Stimulated activated CD8-positive, alpha-beta memory T cell treated with anti-CD3 and anti-CD28 coated beads, Interleukin-12 subunit alpha, Interleukin-12 subunit beta, amount 100 ng/mL, for 1 hour (primary cell): ENCODE measurements at places on chromosomes 3 and 15.

DNA sequence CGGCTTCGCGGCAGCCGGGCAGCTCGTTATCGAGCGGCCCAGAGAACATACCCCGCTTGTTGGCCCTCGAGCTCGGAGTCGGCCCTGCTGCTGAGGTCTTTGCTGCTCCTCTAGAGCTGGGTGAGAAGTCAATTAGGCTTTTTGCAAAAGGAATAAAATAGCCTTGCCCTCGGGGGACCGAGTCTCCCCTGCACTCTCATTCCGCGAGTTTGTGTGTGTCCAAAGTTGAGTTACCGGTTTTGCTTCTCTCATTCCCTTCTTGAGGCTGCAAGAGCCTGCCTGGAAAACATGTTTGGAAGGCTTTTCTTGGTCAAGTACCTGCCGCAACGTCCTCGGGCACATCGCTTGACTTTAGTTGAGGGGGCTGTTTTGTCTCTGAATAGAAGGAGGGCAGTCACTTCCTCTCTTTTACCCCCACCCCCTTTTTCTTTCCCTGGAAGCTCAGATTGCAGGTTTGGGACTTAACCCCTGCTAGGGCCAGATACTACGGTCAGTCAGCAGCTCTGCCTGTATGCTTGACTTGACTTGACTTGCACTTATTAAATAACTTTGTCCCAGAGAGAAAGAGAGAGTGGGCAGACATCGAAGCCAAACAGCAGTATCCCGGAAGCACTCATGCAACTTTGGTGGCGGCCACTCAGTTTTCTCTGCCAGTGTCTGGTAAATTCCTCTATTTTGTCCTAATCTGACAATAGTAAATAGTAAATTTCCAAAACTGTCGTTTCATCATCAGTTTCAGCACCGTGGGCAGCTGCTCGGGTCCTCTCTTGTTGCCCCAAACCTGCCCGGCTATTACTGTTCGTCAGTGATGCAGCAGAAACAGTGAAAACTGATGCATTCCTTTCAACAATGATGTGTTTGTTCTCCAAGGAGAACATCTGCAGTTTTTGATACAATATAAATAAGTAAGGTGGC is 609 bp downstream of the RNF13 start:
- DNase-seq: no peak

DNA sequence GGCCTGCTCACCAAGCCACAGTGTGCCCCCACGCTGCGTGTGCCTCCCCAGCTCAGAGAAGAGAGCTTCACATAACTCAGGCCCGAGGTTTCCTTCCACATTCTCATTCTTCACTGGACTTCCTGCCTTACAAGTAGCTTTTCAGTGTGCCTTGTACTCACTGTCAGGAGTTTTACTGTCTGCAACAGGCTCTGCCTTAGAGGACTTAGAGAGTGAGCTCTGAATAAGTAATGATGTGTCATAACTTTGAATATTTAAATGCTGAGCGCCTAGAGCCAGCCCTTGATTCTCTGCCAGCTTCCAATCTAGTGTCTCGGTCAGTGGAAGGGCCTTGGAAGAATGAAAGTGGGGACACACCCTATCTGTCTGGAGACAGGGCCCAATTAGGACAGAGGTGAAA is 41.8 kb downstream of the ITGB5 start:
- no peak for DNase-seq

DNA sequence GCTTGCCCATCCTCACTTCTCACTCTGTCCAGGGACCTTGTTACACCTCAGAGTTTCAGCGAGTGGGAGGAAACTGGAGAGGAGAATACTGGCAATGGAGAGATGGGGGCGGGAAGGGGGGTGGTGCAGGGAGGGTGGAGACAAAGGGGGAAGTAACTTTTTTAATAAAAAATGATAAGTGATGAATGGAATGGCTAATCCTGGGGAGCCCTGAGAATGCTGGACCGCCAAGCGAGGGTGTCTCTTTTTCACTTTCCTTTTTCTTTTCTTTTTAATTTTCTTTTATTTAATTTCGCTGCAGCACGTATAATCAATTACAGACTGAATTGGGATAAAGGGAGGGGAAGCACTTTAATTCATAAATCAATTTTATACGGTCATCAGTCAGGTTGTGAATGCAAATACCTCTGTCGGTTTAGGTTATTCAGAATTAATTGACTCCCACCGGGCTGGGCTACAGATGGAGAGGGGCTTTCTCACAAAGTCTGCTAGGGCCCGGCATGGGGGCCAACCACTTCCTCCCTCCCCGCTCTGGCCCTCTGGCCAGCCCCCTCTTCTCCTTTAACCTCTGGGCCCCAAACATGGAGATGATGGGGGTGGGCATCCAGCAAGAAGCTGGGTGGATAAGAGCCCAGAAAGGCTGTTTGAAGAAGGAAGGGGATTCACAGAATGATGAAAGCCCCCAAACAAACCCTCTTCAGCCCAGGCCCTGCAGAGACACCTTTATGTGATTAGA is 106.8 kb upstream of the BOC start:
- no peak for DNase-seq

- DNase-seq: no peak
Observed at GRCh38 chr3:191070201-191070600, 128.8 kb upstream of the OSTN start.

GRCh38 chr3:135109681-135110080 is 314.6 kb downstream of the EPHB1 start:
- no peak for DNase-seq

GRCh38 chr15:40336744-40337122 is 4.0 kb downstream of the CCDC9B start:
- DNase-seq: no peak
